ENCODE measurements at places on chromosomes 11 and 22.
A peak's percentile ranks its signal among the peaks of the same experiment; 100 is the strongest.

GRCh38 chr11:77146261-77147035 lies 18.4 kb downstream of the MYO7A start:
- DNase-seq, result no peak

GRCh38 chr11:69355346-69355940 lies 61.5 kb downstream of the MYEOV start:
- no peak for DNase-seq

DNA sequence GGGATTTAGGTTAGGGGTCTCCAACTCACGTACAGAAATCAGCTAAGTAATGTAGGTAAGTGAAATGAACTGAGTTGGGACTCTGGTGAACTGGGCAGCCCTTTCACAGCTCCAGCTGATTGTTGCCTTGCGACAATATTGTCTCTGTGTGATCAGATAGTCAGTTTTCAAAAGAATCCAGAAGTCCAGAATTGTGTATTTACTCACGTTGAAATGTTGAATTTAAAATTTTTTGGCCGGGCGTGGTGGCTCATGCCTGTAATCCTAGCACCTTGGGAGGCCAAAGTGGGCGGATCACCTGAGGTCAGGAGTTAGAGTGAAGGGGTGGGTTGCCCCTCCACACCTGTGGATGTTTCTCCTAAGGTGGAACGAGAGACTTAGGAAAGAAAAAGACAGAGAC lies 18.8 kb upstream of the WDR74 start:
- DNase-seq, result no peak

DNA sequence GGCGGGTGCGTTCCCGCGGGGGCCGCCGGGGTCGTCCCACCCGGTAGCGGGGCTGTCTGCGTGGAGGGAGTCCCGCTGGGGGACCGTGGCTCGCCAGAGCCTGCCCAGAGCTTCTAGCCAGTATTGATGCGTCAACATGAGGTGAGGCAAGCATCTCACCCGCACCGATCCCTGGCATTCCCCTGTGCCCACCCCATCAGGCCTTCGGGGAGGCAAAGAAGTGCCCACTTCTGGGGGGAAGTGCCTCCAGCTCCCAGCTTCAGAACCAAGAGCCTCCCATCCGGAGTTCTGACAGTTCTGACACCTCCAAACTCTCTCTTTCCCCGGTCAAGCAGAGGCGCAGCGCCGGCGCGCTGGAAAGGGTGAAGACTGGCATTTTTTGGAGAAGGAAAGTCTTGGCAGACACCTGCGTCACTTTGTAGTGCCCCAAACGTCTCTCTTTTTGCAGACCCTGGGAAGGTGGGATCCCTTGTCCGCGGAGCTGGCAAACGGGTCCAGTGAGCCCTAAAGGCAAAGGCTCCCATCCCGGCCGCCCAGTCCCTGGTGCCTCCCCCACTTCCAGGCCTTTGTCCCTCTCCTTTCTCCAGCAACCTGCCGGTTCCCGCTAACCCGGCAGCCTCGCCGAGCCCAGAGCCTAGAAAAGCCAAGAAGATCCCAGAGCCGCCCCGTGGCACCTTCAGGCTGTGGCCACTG lies 3.2 kb upstream of the PAX6 start:
- DNase-seq, result no peak

GRCh38 chr11:64057890-64058289 lies 22.2 kb downstream of the FLRT1 start:
- no peak for DNase-seq

- peak; percentile 49 for DNase-seq
Observed at GRCh38 chr22:43151251-43152002, at the start of gene TSPO. TSS of gene TSPO (plus strand) at chr22:43151559. CDS start at chr22:43159239, 7,680 bp downstream.

DNA sequence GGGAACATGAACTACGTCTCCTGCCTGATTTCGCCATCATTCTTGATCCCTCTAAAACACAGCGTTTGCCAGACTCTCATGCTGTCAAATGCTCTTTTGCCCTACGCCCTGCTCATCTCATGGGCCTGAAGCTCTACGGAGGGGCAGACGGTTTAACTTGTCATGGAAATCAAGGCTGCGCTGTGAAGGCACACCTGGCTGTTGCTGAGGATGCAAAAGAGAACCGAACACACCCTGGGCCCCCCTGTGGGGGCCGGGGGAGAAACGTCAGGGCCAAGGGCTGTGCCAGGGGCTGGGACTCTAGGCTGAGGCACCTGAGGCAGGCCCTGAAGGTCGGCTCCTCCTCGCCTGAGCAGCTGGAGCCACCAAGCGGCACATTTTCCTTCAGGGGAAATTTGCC lies 957.2 kb downstream of the BRD1 start:
- DNase-seq, result no peak

DNA sequence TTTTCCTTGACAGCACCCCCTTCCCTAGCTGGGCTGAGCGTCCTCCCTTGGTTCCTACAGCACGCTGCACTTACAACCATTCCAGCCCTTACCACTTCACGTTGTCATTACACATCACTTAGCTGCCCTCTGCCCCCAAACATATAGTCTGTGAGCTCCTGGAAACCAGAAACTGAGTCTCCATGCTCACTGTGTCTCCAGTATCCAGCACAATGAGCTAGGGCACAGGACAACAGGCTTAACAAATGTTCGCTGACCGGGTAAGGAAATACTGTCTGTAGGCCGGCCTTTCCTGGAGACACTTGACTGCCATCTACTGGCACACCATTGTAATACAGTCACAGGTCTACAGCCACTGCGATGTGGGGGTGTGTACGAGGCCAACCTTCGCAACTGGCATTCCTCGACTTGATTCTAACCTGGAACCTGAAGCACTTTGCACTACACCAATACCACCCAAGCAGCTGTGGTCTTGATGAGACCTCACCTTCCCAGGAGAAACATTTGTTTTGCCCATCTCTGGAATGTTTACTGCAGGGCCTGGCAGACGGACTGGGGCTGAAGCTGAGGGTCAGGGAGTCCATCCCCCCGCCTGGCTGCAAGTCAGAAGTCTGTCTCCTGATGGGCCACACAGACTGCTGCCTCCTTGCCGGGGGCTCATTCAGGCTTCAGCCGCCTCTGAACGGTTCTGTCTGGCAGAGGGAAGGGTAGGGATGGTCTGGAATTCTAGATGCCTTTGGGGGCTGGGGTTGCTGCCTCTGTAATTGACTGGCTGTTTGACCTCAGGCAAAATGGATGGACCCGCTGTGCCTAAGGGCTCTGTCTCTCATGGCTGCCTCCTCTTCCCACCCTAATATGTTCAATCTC lies 72.0 kb downstream of the SYN3 start:
- peak; percentile 33 for DNase-seq

GRCh38 chr22:36727927-36728488 lies 24.5 kb upstream of the CACNG2 start:
- no peak for DNase-seq

DNA sequence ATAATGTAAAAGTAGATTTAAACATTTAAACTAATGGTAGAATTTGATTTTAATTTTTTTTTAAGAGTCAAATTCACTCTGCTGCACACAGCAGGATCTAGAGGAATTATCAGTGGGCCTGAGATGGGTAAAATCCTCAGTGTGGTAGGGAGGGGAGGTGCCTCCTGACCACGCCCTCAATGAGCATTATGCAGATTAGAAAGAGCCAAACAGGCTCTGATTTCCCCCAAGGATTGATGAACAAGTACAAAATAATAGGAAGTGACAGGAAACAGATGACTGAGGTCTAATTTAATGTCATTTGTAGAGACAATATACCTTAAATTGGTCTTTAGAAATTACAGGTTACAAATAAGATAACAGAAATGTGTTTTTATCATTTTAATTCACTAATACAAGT lies 155.2 kb downstream of the DCDC1 start:
- DNase-seq, result no peak

DNA sequence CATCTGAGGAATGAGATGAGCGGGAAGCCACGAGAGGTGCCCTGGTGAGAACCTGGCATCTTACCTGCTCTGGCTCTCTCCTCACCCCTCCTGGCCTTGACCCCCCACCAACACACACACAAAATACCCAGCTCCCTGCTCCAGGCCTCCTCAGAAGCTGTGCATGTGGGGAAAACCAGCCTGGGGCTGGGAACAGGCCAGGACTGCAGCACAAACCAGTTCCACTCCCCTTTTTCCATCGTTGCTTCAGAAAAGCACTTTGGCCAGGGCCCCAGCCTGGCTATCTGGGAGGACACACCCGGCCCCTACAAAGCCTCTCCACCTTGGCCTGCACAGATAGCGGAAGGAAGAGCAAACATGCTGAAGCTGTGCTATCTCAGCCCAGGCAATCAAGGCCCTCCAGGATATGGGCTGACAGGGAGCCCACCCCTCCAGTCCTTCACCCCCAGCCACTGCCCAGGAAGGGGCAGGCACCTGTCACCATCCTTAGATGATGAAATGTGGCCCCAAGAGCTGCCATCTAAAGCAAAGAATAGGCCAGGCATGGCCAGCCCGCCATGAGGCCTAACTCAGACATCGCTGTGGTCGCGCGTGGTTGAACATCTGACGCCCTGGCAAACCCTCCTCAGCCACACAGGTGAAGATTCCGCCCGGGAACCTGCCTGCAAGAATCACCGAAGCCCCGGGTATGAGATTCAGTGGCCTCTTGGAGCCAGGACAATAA lies 35.4 kb downstream of the PISD start:
- no peak for DNase-seq

DNA sequence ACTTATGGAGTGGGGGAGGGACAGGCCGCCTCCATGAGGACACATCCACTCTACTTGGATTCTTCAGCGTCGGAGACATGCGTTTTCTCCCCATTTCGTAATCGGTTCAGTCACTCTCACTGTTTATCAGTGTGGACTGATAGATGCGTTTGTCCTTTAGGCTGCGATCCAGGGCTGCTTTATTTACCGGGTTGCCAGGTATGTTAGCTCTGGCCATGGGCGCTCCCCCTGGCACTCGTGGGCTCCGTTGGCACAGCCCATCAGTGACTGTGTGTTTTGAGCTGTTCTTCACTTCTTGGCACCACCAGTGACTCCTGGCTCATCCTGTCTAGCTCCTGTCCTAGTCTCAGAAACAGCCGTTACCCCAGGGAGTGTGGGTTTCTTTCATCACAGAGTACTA lies 1203.3 kb downstream of the BRD1 start:
- DNase-seq, result no peak

GRCh38 chr11:74318241-74318932 lies 6.9 kb upstream of the P4HA3 start:
- DNase-seq, result no peak

DNA sequence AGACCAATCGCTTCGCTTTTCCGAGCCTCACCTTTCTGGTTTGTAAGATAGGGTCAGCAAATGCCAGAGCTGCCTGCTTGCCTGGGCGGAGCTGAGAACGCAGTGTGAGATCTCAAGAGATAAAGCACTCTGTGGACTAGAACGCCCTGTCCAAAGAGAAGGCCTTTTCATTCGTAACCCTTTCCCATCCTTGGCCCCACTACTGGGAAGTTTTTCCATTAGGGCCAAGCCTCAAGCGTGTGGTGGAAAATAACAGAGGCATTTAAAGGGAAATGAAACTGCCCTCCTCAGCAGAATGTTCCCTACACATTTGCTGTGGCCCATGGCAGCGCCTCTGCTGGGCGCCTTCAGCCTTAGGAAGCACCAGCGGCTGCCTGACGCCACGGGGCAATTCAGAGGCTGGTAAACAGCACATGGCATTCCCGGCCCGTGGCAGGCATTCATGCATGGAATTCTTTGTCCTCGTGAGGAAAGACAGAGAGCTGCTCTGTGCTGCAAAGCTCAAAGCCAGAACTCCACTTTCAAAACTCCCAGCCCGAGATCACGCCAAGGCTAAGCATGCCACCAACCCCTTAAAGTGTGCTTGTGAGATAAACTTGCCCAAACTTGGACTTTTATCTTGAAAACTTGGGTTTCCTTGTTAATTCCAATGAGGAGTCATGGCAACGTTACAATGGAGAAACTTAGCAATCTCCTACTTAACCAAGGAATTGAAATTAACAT lies 38.1 kb downstream of the AHNAK start:
- DNase-seq, result no peak

GRCh38 chr11:59197991-59198390 lies 14.7 kb downstream of the MPEG1 start:
- no peak for DNase-seq

DNA sequence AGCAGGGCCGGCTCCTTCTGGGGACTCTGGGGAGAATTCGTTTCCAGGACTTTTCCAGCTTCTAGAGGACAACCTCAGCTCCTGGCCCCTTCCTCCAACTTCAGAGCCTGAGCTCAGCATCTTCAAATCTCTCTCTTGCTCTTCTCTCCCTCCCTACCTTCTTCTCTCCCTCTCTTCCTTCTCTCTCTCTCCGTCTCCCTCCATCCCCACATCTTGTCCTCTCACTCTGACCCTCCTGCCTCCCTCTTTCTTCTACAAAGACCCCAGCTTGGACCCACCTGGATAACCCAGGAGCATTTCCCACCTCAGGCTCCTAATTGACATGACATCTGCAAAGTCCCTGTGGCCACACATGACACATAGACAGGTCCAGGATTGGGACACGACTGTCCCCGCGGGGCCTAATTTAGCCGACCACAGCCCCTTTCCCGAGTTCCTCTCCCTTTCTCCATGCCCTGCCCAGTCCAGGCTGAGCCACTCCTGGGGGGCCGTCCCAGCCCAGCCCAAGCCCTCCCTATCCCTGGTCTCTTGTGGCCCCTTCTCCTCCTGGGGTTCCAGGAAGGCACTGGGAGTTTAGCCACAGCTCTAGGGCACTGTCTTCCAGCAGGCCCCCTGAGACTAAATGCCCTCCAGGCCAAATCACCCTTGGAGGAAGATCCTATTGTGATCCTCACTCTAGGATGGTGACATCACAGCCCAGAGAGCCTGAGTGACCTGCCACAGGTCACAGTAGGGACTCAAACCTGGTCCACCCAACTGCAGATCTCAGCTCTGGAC lies 36.9 kb downstream of the IGLL5 start:
- no peak for DNase-seq

DNA sequence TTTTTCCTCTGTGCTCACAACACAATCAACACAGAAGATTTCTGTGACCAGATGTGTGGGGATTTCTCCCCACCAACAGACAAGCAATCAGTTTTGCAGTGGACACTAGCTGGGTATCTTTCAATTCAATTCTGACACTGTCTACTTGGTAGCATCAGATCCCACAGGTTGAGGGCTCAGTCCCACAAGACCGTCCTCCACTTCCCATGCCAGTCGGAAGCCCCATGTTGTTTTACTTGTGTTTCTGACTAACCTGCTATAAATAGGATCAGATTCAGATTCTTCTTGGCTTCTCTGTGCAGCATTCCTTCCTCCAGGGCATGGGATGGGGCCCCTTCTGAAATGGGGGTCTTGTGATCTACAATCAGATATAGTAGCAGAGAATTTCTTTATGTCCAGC lies 19.6 kb downstream of the ACER3 start:
- no peak for DNase-seq

DNA sequence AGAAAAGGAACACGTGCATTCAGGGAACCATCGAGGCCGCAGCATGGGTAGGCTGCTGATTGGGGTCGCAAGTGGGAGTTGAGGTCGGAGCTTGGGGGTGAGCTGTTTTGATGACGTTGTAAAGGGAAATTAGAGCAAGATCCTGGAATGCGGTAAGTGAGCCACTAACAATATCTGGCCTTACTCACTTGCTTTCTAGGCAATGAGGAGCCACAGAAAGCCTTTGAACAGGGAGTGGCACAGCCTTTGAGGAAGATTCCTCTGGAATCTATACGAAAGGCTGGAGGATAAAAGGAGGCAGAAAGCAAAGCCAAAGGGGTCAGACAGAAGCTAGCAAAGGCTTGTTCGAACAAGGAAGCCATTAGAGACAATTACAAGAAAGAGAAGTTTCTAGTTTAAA lies 197.5 kb downstream of the LARGE1 start:
- DNase-seq, result no peak
